ENCODE measurements at places on chromosomes 6 and 20. TPM values are rescaled to one million over a fixed set of nuclear protein-coding genes. Genes with fewer than 3 reads are reported as not detected.
A peak's percentile ranks its signal among the peaks of the same experiment; 100 is the strongest.

- no peak for DNase-seq
Observed at GRCh38 chr6:169427856-169428255, 174.2 kb upstream of the THBS2 start.

- no peak for DNase-seq
Observed at GRCh38 chr6:9938801-9939200, 476.1 kb downstream of the TFAP2A start.

GRCh38 chr6:45369870-45370269 lies 7.9 kb downstream of the SUPT3H start:
- no peak for DNase-seq

DNA sequence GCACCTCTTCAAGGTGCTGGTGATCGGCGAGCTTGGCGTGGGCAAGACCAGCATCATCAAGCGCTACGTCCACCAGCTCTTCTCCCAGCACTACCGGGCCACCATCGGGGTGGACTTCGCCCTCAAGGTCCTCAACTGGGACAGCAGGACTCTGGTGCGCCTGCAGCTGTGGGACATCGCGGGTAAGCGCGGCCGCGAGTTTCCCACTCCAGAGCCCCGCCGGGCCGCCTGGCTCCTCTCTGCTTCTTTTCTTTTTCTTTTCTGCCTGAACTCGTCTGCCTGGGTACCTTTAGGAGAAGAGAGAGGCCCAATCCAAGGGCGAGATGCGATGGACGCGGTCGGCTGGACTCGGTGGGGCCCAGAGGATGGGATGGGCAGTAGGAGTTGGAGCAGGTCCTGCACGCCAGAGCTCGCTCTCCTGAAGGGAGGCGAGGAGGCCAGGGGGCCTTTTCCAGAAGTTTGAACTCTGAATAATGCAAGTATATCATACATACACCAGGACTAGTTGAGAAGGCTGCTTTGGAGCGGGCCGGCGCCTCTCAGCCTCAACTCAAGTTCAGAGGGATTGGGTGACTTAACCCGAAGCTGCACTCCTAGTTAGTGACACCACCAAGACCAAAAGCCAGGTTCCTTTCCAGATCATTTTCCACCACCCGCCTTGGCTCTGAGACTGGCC lies 445 bp downstream of the RAB32 start:
- DNase-seq = no peak

GRCh38 chr20:42152575-42152974 lies 534.4 kb upstream of the CHD6 start:
- DNase-seq = no peak

GRCh38 chr6:93423542-93423941 lies 4.2 kb upstream of the EPHA7 start:
- no peak for DNase-seq

GRCh38 chr6:90074161-90074850 lies 180.0 kb downstream of the GJA10 start:
- no peak for DNase-seq

DNA sequence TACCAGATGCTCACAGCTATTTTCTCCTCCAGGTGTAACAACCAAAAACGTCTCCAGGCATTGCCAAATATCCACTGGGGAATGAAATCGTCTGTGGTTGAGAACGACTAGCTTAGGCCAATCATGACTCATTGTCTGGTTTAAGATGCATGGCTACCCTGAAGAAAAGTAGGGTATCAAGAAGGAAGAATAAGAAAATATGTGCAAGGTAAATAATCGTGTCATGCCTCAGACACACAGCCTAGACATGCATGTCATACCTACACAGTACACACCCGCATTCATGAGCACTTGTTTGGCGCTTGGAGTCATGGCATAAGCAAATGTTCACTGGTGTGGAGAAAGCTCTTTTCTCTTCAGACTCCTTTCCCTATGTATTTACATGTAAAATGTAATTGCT lies 745.7 kb downstream of the MAFB start:
- no peak for DNase-seq

DNA sequence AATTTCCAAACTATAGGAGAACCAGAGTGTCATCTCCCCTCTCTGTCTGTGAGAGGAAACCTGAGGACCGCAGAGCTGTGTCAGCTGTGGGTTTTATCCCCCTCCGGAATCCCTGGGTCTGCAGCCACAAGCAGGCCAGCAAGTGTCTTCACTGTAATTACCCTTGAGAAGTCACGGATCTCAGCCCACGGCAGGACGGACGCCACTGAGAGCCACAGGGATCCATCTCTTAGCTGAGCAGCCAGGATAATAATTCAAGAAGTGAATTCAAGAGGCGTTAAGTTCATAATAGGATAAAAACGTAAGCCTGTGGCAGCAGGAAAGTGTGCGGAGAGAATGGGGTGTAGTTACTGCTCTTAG lies 37.0 kb downstream of the DLL1 start:
- DNase-seq = no peak

DNA sequence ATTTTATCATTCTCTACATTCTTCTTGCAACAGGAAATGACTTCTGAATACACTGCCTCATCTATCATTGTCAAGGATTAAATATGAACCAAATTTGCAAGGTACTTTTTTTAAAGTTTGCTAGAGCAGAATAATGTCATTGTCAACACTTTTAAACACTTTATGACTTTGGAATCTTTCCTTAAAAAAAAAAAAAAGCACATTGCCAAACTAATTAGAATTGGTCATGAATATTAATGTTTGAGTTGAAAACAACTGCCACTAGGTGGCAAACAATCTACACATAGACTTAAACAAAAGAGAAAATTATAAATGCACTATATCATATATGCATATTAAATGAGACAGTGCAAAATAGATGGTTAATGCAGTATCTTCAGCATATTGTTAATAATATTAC lies 32.5 kb upstream of the TMEM244 start:
- DNase-seq = no peak

GRCh38 chr20:50410343-50410742 lies 99.8 kb upstream of the PTPN1 start:
- DNase-seq = no peak

DNA sequence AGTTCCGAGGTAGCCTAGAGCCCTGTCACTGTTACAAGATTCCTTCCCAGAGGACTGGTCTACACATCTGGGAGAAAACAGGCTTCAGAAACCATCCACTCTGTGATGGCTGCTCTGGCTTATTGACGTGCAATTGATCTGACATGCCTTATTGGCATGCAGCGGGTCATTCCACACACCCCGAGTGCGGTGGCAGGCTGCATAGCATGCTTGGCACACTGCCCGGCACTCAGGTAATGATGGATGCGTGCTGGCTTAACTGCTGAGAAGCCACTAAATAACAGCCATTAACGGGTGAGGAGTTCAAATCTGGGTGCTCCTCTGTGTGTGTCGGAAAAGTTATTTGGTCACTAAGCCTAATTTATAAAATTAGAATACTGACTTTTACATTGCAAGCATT lies 67.9 kb upstream of the CDH4 start:
- peak; percentile 35 for DNase-seq

DNA sequence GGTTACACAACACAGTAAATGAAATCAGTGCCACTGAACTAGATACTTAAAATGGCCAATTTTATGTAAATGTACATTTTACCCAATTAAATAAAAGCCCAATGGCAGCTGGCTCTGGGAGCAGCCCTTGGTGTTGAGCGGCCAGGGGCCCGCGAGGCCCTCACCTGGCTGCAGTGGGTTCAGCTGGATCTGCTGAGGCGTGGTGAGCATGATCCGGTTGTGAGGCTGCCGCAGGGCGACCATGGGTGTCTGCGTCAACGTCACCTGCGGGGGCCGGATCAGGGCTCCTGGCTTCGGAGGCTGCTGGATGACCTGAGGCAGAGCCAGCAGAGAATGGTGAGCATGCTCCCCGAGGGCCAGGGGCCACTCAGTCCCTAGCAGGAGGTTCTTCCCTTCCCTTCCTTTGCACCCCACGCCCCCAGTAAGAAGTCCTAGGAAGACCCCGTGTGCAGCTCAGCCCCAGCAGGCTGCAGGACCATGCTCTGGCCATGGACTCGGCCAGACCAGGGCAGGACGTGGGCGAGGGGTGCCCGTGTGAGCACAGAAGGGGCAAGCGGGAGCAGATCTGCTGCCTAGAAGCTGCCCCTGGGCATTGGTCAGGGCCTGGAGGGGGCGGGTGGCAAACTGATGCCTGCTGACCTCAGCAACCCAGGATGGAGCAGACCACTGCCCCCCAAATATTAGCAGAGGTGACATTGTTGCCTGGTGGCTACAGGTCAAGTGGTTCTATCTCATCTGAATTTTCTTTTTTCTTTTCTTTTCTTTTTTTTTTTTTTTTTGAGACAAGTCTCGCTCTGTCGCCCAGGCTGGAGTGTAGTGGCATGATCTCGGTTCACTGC lies 61.9 kb downstream of the TAF4 start:
- no peak for DNase-seq

DNA sequence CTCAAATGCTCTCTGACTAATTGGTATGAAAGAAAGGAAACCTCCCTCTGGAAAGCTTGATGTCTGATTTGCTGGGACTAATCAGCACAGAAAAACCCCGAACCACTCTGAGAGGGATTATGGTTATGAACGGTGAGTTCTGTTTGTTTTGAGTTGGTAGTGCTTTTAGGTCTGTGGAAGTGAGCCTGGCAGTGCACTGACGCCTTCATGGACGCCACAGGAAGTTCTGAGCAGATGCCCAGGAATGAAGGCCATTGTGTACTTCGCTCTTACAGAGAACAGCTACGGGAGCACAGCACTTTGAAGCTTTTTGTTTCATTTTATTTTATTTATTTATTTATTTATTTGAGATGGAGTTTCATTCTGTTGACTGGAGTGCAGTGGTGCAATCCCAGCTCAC lies 754.1 kb downstream of the QKI start:
- no peak for DNase-seq

GRCh38 chr6:38188677-38189335 lies 369.3 kb downstream of the ZFAND3 start:
- no peak for DNase-seq

DNA sequence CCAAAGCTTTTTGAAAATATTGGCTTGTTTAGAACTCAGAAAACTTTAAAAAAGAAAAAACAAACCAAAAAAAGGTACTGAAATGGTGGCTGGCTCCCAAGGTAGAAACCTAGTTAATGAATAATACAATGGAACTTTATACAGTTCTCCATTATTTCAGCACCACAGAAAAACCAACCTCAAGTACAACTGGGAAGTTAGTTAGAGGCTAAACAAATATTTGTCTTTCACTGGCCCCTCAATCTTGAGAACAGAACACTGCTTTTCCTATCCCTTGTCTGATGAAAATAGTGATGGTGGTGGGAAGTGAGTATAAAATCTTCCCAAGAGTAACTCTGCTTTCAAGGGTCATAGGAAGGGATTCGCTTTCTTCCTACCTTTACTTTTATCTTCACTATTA lies 126.5 kb downstream of the REV3L start:
- no peak for DNase-seq

- no peak for DNase-seq
Observed at GRCh38 chr6:21294144-21294543, 299.4 kb upstream of the SOX4 start.

GRCh38 chr20:57813509-57814269 lies 103.9 kb upstream of the PMEPA1 start:
- DNase-seq = no peak

DNA sequence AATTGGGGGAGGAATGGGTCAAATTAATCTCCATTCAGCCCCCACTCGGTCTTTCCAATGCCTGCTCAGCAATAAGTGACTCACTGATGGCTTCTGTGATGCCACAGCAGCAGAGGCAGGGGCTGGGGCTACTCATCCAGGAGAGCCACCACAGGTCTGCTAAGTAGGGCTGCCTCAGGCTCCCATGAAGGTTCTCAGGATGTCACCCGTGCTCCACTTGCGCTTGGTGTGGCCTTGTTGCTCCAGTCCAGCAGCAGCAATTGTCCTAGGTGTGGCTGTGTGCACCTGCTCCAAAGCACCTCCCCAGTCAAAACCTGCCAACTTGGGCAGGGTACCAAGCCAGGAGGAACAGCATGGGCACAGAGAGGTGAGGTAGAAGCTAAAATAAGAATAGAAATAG lies 627 bp upstream of the LY6G6C start:
- no peak for DNase-seq

DNA sequence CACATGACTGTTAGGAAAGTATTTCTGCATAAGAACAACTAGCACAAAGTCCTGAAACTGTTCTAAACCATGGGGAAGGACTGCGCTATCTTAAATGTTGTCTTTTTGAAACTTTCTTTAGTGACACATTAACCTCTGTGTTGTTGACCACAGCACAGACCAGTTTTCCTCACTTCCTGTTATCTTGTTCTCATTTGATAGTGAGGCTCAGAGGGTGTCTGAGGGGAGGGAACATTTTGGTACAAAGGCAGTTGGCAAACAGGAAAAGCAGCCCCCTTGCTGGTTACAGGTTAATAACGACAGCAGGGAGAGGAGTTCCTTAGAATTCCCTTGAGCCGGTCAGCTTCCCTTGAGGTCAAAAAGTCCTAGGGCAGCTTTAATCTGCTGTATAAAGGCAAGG lies 143.5 kb upstream of the BMP2 start:
- no peak for DNase-seq

GRCh38 chr6:118918329-118918725 lies 16.6 kb downstream of the MCM9 start:
- no peak for DNase-seq

DNA sequence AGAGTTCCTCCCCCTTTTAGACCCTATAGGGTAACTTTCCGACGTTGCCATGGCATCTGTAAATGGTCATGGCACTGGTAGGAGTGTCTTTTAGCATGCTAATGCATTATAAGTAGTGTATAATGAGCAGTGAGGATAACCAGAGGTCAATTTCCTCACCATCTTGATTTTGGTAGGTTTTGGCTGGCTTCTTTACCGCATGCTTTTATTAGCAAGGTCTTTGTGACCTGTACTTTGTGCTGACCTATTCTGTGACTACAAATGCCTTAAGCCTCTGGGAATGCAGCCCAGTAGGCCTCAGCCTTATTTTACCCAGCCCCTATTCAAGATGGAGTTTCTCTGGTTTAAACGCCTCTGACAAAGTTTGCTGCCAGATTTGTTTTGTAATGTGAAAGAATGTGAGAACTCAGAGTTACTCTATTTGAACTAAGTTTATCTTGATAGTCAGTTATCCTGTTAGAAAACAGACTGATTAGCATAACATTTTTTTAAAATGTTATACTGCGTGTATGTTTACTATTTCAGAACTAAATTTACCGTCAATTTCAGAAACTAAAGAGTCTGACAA lies 111.3 kb upstream of the PRSS16 start:
- no peak for DNase-seq

The MYL9 gene
- 58.5 TPM for total RNA-seq

The TMEM244 gene
- total RNA-seq = not detected

The SNX21 gene
- total RNA-seq = 28.4 TPM

The ATP6V1G2 gene
- 0.67 TPM for total RNA-seq

The PLEKHG1 gene
- total RNA-seq = 52.9 TPM

The TTBK1 gene
- 0.67 TPM for total RNA-seq

The PRKN gene
- total RNA-seq = 1.6 TPM

The SLPI gene
- total RNA-seq = 99.5 TPM

The HCRTR2 gene
- total RNA-seq = not detected

The CLVS2 gene
- total RNA-seq = 0.04 TPM

The SLC22A3 gene
- 5.8 TPM for total RNA-seq

The PI3 gene
- not detected for total RNA-seq

The SCRT2 gene
- not detected for total RNA-seq

The FAXC gene
- 7.5 TPM for total RNA-seq

The RAD21L1 gene
- total RNA-seq = not detected

The TFAP2D gene
- not detected for total RNA-seq
